Hematopoietic multipotent progenitor cell treated with erythropoietin and hydrocortisone succinate and interleukin-3 and kit ligand, for 17 days (in vitro differentiated cells): ENCODE measurements at places on chromosomes 5 and 9.

DNA sequence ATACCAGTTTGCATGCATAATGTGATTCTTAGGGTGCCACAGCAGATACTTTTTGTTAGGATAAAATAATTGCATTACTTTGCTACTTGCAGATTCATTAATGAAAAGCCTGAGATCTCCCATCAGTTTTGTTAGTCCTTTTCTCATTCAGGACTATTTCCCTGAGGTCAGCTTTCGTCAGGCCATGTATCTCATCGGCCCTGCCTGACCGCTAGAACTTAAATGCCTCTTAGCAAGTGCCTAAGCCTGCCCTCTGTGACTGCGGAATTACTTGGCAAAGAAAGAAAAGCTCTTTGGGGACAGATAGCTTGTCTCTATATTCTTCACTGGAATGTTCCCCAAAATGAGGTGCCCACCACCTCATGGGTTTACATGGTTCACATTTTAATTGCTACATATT is 147.8 kb downstream of the KCTD16 start:
- DNase-seq: no peak

DNA sequence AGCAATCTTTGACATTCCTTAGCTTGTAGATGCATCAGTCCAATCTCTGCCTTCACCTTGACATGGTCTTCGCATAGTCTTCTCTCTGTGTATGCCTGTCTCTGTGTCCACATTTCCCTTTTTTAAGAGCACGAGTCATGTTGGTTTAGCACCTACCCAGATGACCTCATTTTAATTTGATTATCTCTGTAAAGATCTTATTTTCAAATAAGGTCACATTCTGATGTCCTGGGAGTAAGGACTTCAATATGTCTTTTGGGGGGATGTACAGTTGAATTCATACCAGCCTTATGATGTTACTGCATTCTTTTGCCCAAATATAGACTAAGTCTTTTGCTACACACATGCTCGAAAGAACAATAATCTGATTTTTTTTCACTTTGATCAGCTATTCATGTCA is 6.9 kb downstream of the KCTD16 start:
- no peak for DNase-seq

DNA sequence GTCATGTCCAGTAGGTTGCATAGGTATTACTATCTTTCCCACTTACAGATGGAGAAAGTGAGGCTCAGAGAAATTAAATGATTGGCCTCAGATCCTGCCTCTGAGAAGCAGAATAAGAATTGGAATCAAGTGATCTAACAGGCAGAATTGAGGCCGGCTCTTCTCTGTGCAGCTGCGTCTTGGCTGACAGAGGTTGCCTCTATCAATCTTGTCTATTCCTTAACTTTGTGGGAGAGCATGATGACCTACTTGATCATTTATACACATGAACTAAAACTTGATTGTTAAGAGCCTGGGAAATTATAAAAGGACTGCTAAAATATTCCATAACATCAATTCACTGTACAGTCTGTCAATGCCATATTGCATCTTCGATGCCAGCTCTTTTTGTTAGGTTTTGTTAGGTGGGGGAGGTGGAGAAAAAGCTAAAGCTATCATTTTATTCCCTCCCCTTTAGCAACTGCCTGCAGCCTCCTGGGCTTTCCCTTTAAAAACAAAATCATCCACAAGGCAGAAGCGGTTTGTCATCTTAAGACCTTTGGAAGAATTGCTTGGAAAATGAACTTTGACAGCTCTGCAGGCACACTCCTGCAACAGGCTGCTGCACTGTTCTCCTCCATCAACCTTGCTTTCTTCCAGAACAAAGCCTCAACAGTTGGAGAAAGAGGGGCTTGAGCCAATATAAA is 247.4 kb downstream of the SMARCA2 start:
- no peak for DNase-seq

DNA sequence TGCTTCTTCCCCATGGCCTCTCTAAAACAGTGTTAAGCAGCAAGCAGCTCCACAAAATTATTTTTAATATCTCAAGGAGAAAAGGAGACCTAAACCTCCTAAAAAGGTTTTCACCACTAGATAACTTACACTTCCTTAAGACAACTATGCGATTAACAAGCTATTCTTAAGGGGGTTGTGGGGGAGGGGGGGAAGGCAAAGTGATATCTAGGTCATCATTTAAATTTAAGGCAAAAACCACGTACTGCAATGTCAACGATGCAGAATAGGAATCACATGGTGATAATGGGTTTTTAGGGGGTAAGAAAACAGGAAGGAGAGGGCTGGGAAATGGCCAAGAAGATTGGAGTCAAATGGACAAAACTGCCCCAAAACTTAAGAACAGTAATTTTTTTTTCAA is 32.6 kb downstream of the CSNK1A1 start:
- DNase-seq: no peak

DNA sequence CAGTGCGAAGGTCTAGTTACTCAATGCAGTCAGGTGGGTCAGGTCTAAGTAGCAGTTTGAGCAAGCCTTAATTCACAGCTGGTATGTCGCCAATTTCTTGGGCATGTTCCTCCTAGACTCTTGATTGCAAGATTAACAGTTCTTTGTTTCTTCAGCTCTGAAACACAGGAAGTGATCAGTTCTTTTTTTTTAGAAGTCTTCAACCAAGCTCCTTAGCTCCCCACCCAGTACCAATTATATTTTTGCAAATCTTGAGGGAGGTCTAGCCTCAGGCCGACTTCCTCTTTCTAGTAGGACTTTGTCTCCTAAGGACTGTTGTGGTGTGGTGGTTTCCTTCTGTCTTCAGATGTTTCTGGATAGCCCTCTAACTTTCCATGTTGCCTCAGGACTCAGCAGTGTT is 2054.2 kb downstream of the MAT2B start:
- DNase-seq: no peak

DNA sequence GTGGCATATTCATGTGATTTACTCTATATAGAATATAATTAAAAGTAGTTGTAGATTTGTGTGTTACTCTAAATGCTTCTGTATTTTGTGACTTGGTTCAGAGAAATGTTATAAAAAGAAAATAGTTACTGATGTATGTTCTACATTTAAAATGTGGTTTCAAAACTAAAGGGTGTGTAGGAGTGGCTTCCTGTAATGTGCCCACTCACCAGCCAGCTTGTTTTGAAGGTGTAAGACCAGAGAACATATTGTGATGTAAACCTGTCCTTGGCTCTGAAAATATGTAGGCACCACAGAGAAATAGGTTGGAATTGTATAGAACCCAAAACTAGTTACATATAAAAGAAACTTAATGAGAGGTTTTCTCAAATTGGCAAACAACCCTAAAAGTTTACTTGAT is 51.2 kb upstream of the ARRDC3 start:
- no peak for DNase-seq

GRCh38 chr9:22084336-22085035 is 75.4 kb upstream of the CDKN2B start:
- no peak for DNase-seq

- no peak for DNase-seq
Measured at GRCh38 chr5:53482717-53483638, 2.5 kb downstream of the FST start.

- no peak for DNase-seq
Measured at GRCh38 chr5:110386782-110387181, 339.7 kb downstream of the TMEM232 start.

- no peak for DNase-seq
Measured at GRCh38 chr5:5584236-5584745, 161.8 kb downstream of the ICE1 start.

- no peak for DNase-seq
Measured at GRCh38 chr5:108059334-108059733, 322.6 kb downstream of the FBXL17 start.

DNA sequence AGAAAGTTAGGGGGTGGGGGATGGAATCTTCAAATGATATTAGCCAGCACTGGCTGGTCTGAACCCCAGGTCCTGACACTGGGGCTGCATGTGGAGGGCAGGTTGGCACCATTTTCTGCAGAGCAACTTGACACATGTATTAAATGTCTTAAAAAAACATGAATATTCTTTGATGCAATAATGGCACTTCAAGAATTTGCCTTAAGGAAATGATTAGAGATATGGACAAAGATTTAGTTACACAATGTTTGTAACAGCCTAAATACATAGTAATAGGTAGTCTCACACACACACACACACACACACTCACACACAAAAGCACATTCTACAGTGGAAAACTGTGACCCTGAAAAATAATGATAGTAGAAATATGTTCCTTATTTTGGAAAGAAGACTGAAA is 3.6 kb downstream of the SVEP1 start:
- DNase-seq: no peak

GRCh38 chr5:28517691-28518090 is 1479.3 kb upstream of the CDH9 start:
- no peak for DNase-seq

GRCh38 chr9:112086627-112087026 is 88.5 kb downstream of the SUSD1 start:
- DNase-seq: peak; percentile 64

DNA sequence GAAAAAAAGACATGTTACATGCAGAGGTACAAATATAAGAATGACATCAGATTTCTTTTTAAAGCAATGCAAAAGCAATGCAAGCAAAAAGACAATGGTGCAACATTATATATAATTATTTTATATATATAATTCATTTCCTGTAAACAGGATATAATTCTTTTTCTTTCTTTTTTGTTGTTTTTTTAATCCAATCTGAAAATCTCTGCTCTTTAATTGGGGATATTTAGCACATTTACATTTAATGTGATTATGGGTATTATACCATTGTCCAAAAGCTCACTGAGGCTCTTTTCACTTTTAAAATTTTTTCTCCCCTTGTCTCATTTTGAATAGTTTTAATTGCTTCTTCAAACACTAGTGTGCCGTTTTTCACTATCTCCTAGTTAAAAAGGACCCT is 148.9 kb downstream of the FGF18 start:
- no peak for DNase-seq

DNA sequence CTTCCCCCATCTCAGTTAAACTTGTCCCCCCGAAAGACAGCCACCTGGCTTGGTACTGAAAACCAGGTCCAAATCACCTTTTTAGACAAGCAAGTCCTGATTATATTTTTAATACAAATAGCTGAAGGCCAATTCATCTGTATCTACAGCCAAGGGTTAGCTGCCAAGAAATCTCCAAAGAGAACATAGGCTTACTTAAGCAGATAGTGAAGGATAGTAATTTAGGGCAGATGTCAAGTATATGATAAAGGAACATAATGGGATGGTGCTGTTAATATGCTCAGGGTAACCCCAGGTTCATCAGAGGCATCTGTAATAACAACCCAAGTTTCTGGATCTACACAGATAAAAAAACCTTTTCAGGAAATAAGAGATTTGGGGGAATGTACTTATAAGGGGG is 133.0 kb downstream of the EBF1 start:
- no peak for DNase-seq

- DNase-seq: no peak
Measured at GRCh38 chr5:7488734-7489133, 92.8 kb downstream of the ADCY2 start.

GRCh38 chr5:91927439-91927838 is 544.3 kb upstream of the ARRDC3 start:
- DNase-seq: no peak

GRCh38 chr9:121748727-121749423 is 97.4 kb downstream of the DAB2IP start:
- DNase-seq: no peak

DNA sequence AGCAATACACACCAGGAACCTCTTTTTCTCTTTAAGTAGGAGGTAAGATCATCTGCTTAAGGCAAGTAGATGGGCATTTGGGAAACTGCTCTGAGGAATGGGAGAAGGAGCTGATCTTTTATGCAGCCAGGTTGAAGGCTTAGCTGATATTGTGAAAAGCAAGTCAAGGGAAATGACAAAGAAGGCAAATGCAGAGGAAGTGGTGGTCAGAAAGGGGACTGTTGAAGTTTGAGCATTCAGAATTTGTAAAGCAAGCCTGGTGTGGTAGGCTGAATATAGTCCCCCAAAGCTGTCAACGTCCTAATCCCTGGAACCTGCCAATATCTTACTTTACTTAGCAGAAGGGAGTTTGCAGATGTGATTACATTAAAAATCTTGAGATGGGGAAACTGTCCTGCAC is 128.9 kb downstream of the ADAMTS12 start:
- no peak for DNase-seq

- no peak for DNase-seq
Measured at GRCh38 chr9:16236311-16236710, 634.2 kb downstream of the BNC2 start.

DNA sequence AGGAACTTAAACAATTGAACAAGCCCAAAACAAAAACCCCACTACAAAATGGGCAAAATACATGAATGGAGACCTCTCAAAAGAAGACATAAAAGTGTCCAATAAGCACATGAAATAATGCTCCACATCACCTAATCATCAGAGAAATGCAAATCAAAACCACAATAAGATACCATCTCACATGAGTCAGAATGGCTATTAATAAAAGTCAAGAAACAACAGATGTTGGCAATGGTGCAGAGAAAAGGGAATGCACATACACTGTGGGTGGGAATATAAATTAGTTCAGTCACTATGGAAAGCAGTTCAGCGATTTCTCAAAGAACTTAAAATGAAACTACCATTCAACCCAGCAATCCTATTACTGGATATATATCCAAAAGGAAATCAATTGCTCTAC is 337.4 kb upstream of the GRIA1 start:
- no peak for DNase-seq

DNA sequence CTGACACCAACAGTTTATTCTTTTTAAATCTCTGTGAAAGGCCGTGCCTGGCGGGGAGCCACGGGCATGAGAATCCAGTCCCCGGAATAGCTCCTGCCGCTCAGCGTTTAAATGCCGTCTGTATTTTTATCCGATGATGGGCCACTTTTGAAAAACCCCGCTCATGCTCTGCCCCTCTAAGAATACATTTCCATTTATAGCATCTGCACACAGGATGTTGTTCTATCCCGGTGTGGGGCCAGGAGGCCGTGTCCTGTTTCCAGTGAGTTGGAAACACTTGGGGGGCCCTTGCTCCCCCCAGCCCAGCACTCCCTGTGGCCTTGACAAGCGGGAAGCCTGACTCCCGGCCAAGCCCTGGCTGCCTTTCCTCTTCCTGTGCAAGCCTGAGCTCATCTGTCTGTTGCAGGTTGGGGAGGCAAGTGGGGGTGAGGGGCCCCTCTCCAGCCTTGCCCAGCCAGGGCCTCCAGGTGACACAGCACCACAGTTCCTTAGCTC is 39.0 kb downstream of the ERGIC1 start:
- no peak for DNase-seq

- DNase-seq: no peak
Measured at GRCh38 chr5:178580271-178580955, 9.8 kb downstream of the COL23A1 start.

GRCh38 chr5:40716000-40716399 is 36.3 kb downstream of the PTGER4 start:
- no peak for DNase-seq

GRCh38 chr5:97538912-97539311 is 355.9 kb upstream of the RIOK2 start:
- DNase-seq: no peak
